T-helper 22 cell (primary cell): ENCODE measurements at places on chromosomes 3 and 15.

DNA sequence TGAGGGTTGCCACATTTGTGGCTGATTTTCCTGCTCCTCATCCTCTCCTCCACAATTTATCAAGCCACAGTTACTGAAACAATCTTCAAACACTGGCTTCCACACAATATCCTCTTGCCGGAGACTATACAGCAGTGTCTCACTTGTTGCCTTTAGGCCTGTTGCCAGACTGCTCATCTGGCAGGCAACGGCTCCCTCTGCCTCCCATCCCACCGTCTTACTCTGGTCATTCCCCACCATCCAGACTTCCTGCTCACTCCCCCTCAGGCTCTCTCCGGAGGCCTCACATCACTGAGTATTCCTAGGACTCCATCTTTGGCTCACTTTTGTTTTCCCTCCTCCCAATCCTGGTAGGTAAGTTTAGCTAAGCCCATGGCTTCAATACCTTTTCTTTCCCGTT lies 301.9 kb downstream of the IL20RB start:
- DNase-seq = no peak

DNA sequence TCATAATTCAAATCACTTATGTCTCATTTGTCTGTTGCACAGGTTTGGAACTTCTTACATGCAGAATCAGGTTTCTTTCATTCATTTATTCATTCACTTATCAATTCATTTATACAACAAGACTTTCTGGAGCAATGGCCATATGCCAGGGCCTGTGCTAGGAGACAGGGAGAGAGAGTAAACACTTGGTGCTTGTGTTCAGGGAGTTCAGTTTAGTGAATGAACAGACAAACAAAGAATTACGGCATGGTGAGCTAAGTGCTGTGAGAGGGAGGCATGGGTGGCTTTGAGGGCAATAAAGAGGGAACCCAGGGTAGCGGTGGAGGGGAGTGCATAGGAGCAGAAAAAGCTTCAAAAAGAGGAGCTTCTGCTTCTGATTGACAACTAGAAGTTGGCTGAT lies 8.5 kb upstream of the IREB2 start:
- no peak for DNase-seq

GRCh38 chr3:37329465-37329864 lies 155.1 kb upstream of the LRRFIP2 start:
- no peak for DNase-seq

DNA sequence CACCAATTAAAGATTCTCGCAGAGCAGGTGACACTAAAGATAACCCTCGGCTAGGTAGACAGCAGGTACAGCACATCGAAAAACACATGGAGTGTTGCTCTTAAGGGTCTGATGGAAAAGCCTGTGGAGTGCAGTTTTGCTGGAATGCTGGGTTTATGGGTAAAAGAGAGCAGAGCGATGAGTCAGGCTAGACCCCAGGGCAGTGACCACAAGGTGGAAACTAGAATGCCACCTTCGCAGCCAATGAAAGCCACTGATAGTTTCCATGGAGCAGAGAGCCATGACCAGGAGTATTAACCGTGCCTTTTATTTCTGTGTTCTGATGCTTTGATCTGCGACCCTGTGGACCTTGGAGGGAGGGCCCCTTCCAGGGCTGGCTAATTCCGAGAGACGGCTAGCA lies 149.8 kb downstream of the GABRB3 start:
- no peak for DNase-seq

GRCh38 chr3:111998636-111999483 lies at the start of gene TAGLN3:
TAGLN3 (plus strand) TSS chr3:111998922; CDS start chr3:111999423, 501 bp downstream.
- no peak for DNase-seq

- no peak for DNase-seq
Observed at GRCh38 chr3:40652072-40652471, 127.3 kb downstream of the ZNF621 start.

DNA sequence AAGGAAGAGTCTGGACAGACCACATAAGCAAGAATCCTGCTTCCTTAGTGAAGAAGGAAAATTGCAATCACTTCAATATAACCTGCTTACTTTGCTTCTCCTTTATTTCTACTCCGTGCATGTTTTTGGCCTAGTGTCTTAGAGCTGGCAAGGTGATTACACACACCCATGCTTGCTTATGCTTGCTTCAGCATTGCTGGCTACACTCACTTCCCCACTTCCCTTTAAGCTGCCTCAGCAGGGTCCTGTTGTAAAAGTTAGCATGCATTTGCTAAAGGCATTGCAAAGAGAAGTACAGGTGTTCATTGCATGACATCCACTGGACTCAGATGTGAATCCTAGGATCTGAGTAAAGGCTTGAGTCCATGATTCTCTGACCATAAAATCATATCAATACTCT lies 47.5 kb upstream of the STT3B start:
- DNase-seq = no peak

- no peak for DNase-seq
Observed at GRCh38 chr3:151228666-151229040, 25.6 kb upstream of the GPR171 start.

GRCh38 chr15:63156086-63156710 lies 1.1 kb downstream of the RPS27L start:
- DNase-seq = no peak

DNA sequence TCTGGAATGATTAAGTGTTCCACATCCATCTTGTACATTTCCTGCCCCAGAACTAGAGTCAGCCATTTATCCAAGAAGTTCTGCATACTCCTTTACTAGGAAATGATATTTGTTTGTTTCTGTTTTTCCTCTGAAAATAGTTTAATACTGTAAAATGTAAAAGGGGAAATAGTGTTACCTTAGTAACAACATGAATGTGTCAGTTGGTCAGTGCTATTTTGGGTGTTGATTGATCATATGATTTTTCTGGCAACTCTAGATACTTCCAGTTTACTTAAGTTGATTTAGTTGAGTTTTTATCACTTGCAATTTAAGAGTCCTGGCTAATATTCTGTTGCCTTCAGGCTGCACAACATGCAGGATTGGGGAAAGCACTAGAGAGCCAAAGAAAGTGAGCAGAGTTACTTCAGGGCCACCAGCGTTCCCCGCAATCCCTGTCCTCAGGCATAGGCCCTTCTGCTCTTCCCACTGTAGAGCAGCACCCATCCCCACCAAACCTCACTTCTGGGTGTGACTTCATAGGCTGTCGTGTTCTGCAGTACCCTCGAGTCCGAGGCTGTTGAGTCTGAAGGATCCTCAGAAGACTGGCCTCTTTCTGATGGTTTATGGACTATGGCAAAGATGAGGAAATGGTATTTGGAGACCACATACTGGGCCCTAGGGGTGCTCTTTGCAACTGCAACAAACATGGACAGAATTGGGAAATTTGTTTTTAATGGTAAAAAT lies 69.0 kb downstream of the CHD2 start:
- DNase-seq = no peak

GRCh38 chr3:40627095-40627494 lies 102.3 kb downstream of the ZNF621 start:
- no peak for DNase-seq

DNA sequence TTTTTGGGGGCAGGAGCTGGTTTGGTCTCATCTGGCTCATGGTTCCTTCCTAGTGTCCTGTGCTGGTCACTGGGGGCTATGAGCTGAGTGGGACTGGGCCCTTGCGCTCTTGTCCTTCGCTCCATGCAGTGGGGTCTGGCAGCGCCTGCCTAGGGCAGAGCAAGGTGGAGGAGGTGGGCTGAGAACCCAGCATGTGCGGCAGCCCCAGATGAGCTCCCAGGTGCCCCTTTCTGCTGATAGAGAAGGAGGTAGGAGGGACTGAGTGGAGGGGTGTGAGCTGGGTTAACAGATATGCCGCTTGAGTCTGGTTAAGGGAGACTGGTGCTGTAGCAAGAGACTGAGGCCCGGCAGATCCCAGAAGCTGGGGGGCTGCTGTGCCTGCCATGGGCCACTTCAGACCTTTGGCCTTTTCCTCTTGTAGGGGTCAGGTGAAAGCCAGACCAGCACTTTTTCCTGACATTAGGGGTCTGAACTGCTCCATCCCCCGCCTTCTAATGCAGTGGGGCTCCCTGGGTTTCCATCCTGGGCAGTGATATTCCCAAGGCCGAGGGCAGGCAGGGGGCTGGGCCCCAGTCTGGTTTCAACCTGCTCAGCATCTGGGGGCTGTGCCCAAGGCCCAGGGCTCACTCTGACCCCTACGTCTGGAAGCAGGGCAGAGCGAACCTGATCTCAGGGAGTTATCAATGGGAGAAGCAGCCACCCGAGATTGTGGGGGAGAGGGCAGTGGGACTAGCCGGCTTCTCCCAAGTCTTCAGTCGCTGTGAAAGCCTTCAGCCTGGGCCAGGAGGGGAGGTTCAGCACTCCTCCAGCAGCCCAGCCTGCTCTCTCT lies 62.9 kb upstream of the PRR23C start:
- DNase-seq = no peak

- DNase-seq = no peak
Observed at GRCh38 chr3:33211444-33211843, 7.2 kb downstream of the SUSD5 start.

GRCh38 chr3:138009476-138010272 lies at the start of gene CLDN18:
CLDN18 (plus strand) TSS chr3:138010165; CDS start chr3:138010226, 61 bp downstream.
- no peak for DNase-seq

DNA sequence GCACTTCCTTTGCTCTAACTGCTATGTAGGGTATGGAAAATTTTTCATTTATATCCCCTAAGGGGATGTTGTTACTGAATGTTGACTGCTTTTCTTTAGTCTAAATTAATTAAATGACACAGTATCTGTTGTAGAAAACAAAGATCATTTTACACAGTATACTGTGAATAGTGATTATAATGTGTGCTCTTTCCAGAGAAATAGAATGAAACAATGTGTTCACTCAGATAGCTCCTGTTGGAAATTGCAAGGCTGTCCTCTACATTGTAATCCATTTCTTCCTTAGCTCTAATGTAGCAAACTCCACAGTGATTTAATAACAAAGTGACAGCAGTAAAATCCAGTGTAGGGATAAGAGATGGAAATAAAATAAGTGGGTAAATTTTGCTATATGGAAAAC lies 159.0 kb upstream of the VEPH1 start:
- DNase-seq = no peak

DNA sequence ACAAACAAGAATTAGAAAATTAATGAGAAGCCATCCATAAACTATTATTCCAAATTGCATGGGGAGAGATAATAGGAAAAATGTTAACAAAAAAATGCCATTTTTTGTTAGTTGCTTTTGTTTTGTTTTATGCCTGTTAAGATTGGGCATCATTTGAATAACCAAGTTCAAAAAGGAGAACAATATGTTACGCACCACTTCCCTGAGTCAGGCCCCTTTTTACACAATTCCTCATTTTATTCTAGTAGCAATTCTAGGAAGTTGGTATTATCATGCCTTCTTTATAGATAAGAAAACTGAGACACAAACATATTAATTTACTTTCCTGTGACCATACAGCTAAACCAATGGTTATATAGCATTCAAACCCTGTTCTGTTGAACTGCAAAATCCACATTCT lies 736.9 kb upstream of the CCDC54 start:
- DNase-seq = no peak

DNA sequence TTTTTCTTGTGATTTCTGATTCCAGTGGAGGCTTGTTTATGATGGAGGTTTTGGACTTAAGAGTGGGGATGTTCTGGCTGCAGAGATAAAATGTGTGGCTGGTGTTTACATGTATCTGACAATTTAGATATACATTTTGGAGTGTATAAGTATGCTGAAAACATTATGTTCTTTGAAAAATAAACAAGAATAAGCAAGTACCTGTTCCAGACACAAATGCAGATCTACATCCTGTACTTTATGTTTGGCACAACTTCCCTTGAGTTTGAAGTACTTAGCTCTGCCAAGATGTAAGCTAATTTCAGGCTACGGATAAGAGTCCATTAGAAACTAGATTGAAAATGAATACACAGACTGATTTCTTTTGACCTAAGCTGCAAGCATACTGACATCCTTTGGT lies 277.2 kb downstream of the CHST2 start:
- no peak for DNase-seq

DNA sequence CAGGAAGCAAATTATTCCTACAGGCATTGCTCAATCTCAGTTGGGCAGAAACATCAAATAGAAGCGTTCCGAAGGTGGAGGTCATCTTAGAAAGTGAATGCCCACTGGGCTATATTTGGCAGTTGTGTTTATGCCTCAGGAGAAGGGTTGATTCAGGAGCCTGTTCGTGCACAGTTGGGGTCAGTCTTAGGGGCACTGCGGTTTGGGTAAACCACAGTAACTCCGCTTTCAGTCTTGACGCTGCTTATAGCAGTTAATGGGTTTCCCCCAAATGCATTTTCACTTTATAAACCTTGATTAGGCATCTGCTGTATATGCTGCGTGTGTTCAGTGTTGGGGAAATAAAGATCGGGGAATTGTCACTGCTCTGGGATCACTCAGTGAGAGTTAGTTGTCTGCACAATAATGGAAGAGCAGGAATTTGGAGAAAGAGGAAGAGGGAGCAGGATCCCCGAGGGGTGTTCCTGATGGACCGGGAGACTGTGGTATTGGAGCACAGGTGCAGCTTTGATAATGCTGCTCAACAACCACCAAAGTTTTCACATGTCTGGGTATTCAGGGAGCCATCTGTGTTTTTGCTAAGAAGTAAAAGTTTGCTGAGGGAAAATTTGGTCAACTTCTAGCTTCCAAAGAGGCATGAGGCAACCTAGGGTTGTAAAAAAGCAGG lies 124.3 kb upstream of the EIF1B start:
- DNase-seq = no peak

DNA sequence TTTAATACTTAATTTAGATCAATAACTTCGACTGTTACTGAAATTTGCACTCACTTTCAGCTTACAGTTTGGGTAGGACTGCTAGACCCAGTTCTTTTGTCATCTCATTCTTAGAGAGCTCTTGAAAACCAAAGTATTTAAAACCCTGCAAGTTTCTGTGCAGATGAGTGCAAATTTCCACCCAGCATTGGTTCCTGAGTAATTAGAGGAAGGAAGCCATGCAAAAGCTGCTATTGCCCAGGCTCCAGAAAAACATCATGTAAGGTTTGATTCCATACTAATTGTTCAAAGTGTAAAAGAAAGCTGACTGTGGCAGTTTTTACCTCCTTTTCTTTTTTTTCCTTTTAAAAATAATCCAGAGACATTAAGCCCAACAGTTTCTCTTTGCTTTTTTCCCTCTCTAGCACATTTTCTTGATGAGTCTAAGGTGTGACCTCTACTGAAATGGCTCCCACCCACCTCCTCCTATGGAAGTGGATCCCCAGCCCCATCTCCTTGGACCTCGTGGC lies 30.3 kb downstream of the ABHD2 start:
- no peak for DNase-seq

DNA sequence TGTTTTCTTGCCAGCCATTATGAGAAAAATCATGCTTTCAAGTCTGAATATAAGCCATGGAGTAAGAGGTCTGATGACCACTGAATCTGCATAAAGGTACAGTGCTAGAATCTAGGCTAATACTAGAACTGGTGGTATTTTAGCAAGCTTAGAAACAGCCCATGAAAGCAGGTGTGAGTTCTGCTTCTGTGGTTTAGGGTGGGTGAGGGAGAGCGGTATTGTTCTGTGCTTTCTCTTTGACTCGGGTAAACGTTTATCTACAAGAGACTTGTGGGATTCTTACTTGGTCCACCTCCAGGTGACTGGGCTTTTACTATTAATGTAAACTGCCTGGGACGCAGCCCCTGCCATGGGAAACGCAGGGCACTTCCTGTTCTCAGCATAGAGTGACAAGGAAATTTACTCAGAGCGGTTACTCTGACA lies 55.2 kb downstream of the PGPEP1L start:
- DNase-seq = no peak
